ENCODE measurements at places on chromosomes 7 and 10. TPM values are rescaled to one million over a fixed set of nuclear protein-coding genes. Genes with fewer than 3 reads are reported as not detected.

GRCh38 chr10:7942316-7942715, 112.2 kb upstream of the GATA3 start:
- DNase-seq = no peak

GRCh38 chr10:44742248-44742647, 168.9 kb upstream of the TMEM72 start:
- no peak for DNase-seq

GRCh38 chr7:25369786-25370185, 141.5 kb upstream of the NPVF start:
- no peak for DNase-seq

DNA sequence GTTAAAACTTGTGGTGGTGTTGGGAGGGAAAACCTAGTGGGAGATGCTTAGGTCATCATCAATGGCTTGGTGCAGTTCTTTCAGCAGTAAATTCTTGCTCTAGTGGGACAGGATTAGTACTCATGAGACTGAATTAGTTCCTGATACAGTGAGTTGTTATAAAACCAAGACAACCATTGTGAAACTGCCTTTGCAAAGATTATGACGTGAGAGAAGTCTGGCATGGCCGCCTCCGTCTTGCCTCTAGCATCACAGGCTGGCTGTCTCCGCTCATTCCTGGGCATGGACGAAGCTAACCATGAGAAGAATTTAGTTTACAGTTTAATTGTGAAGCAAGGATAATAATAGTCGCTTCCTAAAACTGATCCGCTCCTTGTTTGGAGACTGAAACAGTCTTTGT, 186.4 kb downstream of the KIF20B start:
- no peak for DNase-seq

DNA sequence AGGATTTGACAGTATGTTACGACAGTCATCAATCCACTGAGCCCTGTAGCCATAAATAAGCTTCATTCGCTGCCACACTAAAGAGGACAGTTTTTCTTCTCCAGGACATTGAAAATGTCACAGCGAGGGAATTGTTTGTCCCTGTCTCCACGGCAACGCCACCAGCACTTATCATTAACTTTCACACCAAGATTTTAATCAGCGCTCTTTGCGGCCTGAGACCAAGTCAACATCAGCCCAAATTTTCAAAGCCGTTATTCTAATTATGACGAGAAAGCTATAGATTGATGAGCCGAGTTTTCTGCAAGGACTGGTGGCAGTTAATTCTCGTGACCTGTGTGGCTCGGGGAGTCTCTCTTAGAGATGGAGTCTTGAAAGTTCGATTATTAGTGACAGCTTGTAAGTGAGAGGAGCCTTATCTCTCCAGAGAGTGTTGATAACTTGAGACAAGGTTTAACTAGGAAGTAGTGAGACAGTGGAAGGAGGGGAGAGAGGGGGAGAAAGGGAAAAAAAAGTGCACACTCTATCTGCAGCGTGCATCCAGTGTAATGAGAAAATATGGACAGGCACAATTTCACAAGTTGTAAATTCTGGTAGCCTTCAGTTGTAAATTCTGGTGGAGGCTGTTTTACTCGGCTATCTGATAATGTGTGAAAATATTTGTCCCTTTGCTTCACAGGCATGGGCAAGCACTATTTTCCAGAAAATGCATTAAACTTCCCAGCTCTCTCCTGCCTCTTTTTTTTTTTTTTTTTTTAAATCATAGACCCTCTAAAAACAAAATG, 473.3 kb downstream of the LRMDA start:
- no peak for DNase-seq

- no peak for DNase-seq
These were observed 187.6 kb upstream of the ITGB1 start for GRCh38 chr10:33145451-33146188.

DNA sequence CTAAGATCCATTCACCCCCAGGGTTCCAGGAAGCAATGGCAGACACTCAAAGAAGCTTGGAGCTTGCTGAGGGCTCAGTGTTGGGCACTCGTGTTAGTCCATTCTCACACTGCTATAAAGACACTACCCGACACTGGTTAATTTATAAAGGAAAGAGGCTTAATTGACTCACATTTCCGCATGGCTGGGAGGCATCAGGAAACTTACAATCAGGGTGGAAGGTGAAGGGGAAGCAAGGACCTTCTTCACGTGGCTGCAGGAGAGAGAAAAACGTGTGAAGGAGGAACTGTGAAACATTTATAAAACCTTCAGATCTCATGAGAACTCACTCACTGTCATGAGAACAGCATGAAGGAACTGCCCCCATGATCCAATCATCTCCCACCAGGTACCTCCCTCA, 44.7 kb upstream of the SMNDC1 start:
- DNase-seq = no peak

GRCh38 chr7:129525225-129525862, 23.0 kb downstream of the SMKR1 start:
- no peak for DNase-seq

GRCh38 chr7:14682910-14683465, 219.6 kb downstream of the DGKB start:
- DNase-seq = no peak

GRCh38 chr10:122417667-122418066, 36.8 kb upstream of the ARMS2 start:
- no peak for DNase-seq

DNA sequence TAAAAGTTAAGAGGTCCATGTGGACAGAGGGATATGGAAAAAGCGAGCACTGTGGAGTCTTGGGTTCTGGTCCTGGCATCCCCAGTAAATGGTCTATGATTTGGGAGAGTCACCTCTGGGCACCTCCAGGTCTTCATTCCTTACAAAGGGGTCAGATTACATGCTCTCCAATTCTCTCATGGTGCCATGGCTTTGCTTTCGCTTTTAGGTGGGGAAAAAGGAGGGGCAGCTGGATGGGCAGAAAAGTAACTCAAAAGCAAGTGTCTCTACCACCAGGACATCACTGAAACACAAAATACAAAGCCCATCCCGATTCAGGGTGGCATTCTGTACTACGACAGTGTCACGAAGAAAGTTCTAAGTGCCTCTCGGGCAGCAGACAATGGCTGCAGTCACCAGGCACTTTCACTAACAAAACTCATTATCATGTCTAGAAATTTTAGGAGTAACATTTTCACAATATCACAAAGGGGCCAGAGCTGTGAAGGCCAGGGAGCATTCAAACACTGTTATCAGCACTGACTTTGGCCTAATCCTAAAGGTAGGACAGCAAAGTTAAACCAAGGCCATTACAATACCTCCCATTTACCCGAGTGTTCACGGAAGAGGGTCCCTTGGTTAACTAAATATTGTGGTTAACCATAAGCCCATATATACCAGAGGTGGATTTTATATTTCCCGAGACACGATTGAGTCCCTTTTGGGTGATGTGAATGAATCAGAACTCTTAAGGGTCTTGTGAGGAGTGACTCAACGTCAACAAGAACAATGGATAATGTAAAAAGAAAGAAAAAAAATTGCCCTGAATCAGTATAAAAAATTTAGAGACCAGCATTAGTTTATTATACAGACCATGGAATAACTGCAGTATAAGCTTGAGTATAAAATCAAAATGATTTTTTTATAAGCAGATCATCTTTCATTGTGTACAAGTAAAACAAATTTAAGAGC, 2.5 kb downstream of the PSAP start:
- no peak for DNase-seq

DNA sequence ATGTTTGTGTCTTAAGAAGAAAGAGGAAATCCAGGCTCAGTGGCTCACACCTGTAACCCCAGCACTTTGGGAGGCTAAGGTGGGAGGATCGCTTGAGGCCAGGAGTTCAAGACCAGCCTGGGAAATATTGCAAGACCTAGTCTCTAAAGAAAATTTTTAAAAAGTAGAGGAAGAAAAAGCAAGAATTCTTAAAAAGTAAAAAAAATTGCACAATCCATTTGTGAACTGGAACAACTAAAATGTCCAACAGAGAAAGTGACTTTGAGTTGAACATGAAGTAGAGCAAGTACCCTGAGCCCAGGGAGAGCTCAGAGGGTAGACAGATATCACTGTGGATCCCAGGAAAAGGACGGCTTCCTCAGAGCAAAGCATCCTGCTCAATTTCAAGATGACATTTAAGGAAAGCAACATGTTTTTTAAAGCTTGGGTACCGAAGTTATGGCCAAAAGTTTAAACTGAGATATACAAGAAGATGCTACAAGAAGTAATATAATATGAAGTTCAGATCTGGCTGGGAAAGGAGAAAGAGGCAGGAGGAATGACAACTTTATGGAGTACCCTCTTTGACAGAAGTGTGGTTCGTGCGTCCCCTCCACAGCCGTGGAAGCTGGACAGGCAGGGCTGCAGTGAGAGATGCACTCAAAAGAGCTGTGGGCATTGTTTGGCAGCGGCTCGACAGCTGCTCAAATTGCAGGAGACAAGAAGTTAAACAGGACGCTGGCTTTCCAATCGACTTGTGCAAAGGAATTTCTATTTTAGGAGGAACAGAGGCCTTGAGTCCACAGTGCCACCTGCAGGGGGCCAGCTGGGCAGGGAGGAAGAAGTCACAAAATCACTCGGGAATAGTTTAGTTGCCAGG, 201.3 kb downstream of the JCAD start:
- peak; percentile 56 for DNase-seq

GRCh38 chr7:8507566-8507965, 74.2 kb downstream of the NXPH1 start:
- no peak for DNase-seq

GRCh38 chr10:78320506-78320905, 286.8 kb downstream of the RPS24 start:
- DNase-seq = no peak

DNA sequence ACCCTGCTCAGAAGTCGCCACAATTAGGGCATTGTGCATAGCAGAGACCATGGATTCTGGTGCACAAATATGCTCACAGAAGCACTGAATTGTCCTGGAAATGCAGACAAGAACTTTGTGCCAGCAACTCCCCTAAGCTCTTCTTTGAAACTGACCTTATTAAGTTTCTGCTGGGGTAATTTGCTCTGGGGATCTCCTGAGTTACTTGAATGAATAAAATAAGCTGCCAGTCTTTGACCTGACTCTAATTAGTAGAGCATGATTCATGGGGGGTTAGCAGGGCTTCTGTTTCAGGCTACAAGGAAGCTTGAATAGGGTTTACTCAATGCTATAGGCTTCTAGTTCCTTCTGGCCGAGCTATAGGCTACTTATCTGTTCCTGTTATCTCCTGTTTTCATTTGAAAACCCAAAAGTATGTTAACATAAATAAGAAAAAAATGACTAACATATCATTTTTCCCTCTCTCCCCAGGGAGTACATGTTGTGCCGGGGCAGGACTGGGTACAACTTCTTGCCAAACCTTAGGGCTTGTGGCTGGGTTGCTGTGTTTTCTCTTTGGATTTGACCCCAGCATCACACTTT, 169.0 kb upstream of the TMEM229A start:
- DNase-seq = no peak

GRCh38 chr10:42149027-42149700, 489.2 kb downstream of the ZNF33B start:
- no peak for DNase-seq

DNA sequence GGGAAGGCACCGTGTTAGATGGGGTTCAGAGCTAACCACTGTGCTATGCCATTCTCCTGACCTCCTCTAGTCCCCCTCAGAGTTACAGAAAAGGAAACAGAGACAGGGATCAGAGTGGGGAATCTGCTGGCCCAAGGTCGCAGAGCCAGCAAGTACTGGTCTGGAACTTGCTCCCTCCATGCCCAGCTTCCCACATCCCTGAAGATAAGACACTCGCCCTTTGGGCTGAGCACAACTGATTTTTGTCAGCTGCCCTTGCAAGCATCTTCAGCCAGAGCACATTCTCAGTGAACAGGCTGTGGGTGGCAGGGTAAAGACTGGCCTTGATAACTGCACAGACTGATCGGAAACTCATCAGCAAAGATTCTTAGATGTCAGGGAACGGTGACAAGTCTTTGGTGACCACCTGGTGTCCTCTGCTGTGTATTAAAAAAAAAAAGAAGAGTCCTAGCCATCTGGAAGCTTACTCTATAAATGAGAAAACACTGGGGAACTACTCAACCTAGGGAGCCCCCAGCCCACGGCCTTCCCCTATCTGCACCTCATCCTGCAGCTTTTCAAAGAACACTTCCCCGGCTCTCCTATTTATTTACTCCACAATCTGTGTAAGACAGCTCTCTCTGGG, 1.3 kb upstream of the SORBS1 start:
- DNase-seq = no peak

GRCh38 chr10:105644978-105645377, 1003.9 kb downstream of the SORCS3 start:
- DNase-seq = peak; percentile 3

DNA sequence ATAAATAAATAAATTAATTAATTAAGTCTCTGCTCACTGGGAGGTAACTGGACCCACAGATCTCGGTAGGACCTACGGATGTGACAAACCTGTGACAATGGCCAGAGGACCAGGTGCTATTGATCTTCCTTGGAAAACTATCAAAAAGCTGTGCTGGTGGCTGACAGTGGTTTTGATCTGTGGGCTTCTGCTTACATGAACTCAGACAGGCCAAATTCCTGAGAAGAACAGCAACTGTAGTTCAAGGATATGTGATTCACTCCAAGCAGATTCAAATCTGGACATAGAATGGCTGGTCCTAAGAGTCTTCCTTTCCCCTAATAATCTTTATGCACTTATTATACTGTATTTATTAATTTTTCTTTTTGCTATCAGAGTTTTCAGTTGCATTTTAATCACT, 80.0 kb downstream of the ATXN7L1 start:
- no peak for DNase-seq

- DNase-seq = peak; percentile 67
These were observed 28.1 kb upstream of the KIF5B start for GRCh38 chr10:32084185-32084851.

DNA sequence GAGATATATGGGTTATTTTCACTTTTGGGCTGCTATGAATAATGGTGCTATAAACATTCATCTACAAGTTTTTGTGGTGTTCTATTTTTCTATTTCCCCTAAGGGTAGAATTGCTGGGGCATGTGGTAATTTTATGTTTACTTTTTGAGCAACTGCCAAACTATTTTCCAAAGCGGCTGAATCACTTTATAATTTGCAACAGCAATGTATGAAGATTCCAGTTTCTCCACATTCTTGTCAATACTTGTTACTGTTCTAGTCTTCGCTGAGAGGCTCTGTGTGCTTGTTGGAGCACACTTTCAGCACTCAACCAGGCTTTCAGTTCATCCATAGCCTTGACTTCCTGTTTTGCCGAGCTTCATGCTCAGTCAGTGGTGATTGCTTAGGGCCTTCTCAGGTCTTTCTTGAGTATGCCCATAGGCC, 39.0 kb downstream of the ADK start:
- DNase-seq = peak; percentile 87

- DNase-seq = peak; percentile 71
These were observed at the start of gene CDCA7L for GRCh38 chr7:21945454-21946221. Gene CDCA7L (minus strand): TSS chr7:21945899. CDS start chr7:21945804, 95 bp downstream.

The TMUB1 gene
- 33.6 TPM for polyA plus RNA-seq

The ZNF853 gene
- 12.7 TPM for polyA plus RNA-seq

The PDE6C gene
- polyA plus RNA-seq = 0.12 TPM

The MSMB gene
- polyA plus RNA-seq = not detected

The ANK3 gene
- polyA plus RNA-seq = 127 TPM

The SFTPA1 gene
- not detected for polyA plus RNA-seq

The RPEL1 gene
- not detected for polyA plus RNA-seq

The HOXA7 gene
- 11.4 TPM for polyA plus RNA-seq

The ODAD2 gene
- polyA plus RNA-seq = 0.60 TPM

The SLC26A4 gene
- polyA plus RNA-seq = 1.3 TPM

The ORC5 gene
- polyA plus RNA-seq = 13.8 TPM

The HOXA13 gene
- not detected for polyA plus RNA-seq

The HABP2 gene
- not detected for polyA plus RNA-seq

The CDC14C gene
- polyA plus RNA-seq = not detected
